ENCODE measurements at places on chromosomes 2 and 18.

- peak; percentile 73 for DNase-seq
These were observed 187.5 kb downstream of the TWIST2 start for GRCh38 chr2:239035361-239035814.

DNA sequence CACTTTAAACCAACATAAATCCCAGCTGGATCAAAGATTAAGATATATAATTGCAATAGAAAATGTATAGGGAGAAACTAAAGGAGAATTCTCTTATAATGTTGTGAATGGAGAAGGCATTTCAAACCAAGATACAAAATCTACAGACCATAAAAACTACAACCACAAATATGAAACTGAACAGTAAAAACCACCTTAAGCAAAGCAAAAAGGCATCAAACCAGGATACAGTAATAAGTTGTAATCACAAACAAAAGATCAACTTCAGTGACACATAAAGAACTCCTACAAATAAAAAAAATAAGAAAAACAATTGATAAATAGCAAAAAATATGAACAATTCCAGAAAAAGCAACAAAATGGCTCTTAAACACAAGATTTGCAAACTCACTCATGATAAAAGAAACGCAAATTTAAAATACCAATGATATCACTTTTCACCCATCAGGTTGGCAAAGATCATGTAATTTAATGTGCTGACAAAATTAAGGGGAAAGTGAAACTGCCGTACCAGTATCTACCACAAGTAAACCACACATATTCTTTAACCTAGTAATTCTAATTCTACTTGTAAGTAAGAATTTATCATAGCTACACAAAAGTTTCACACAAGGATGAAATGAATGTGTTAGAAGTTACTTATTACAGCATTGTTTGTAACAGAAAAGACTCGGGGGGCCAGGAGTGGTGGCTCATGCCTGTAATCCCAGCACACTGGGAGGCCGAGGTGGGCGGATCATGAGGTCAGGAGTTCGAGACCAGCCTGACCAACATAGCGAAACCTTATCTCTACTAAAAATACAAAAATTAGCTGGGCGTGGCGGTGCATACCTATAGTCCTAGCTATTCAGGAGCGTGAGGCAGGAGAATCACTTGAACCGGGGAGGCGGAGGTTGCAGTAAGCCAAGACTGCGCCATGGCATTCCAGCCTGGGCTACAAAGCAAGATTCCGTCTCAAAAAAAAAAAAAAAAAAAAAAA, 101.9 kb downstream of the USP34 start:
- DNase-seq: no peak

- DNase-seq: no peak
These were observed 30.8 kb upstream of the C1D start for GRCh38 chr2:68093634-68094033.

GRCh38 chr2:101341901-101342624, 33.6 kb upstream of the RNF149 start:
- peak; percentile 95 for DNase-seq

- peak; percentile 33 for DNase-seq
These were observed 2.7 kb downstream of the OTX1 start for GRCh38 chr2:63053081-63053888.

DNA sequence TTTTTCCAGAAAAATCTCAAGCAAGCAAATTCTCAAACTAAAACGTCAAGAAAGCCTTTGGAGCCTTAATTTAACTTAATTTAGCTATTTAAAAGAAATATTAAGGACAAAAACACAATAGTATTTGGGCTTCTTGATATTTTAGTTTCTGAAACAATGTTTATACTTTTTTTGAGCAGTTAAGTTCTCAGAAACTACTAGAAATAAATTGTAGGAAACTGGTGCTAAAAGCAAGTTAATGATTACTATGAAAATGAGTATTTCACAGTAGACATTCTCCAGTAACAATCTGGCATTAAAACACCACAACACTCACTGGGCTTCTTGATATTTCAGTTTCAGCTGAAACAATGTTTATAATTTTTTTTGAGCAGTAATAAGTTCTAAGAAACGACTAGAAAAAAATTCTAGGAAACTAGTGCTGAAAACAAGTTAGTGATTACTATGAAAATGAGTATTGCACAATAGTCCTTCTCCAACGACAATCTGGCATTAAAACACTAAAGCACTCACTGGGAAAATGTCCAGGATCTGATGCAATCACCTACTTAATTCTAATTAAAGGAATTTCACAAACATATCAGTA, 45.1 kb downstream of the TRAK2 start:
- DNase-seq: no peak

DNA sequence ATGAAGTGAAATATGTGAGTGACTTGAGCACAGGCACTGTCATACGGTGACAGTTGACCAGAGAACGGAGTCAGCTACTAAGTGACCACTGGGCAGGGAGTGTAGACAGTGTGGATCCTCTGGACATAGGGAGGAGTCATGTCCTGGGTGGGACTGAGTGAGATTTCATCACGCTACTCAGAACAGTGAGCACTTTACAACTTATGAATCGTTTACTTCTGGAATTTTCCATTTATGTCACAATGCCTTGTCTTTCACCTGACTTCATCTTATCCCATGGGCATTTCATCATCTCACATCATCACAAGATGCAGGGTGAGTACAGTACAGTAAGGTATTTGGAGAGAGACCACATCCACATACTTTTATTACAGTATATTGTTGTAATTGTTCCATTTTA, 29.0 kb downstream of the PTPRM start:
- no peak for DNase-seq

DNA sequence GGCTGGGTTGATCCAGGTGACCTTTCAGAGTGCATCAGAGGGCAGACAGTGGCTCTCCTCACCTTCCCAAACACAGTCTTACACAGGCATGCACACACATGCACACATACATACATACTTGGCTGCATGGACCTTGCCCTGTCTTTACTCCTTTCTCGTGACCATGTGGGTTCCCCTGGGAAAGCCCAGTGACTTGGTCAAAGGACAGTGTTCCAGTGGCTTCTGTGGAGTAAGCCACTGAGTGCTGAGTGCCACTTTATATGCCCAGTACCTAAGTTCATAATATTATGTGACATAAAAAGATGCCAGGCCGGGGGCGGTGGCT, 249.4 kb downstream of the MYCN start:
- no peak for DNase-seq

- no peak for DNase-seq
These were observed 167.1 kb upstream of the SIX2 start for GRCh38 chr2:45176390-45176789.

- DNase-seq: peak; percentile 52
These were observed 18.6 kb downstream of the DDX18 start for GRCh38 chr2:117832905-117833613.

DNA sequence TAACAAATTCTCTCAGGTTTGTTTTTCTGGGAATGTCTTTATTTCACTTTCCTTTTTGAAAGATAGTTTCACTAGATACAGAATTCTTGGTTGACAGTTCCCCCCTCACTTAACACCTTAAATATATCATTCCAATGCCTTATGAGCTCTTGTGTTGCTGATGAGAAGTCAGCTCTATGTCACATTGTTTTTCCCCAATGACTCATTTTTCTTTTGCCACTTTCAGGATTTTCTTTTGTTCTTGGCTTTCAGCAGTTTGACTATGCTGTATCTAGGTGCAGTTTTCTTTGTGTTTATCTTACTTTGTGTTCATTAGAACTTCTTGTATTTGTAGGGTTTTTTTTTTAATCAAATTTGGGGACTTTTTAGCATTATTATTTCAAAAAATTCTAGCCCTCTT, 5.6 kb upstream of the RALBP1 start:
- DNase-seq: no peak

DNA sequence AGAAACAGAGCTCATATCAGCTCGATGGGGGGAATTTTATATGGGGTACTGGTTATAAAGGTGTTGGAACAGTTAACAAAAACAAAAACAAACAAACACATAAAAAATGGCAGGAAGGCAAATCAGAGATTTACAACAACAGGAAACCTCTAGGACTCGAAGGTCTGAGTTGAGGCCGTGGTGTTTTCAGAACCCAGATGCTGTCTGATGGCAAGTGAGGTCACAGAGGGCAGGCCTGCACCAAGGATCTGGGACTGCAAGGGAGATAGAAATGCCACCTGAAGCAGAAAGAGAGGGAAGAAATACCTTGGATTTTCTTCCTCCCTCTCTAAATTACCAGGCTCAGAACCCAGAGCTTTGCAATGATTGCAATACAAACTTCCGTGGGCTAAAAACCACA, 429.5 kb downstream of the ZNF521 start:
- DNase-seq: no peak

GRCh38 chr18:79868811-79869541, 71.2 kb downstream of the KCNG2 start:
- no peak for DNase-seq

DNA sequence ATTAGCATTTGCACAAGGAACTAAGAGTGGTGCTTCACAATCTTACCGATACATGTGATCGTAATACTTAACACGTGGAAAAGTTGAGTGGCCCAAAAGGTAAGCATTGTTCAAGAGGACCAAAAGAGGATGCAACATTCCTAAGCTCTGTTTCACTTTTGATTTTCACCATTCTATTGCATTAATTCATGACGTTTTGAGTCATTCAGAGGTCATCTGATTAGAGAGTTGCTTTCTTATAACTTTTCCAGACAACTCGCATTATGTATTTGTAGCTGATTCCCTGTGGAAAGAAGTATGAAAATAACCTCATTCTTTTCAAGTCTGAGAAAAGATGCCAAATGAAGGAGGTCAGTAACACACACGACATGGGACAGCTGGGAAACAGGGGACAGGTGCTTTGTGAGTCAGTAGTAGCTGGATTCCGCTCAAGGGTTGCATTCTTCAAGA, 344.4 kb downstream of the RND3 start:
- no peak for DNase-seq

GRCh38 chr2:16031848-16032159, 91.5 kb downstream of the MYCN start:
- no peak for DNase-seq

- DNase-seq: no peak
These were observed 1.5 kb downstream of the ASNSD1 start for GRCh38 chr2:189662669-189663226.

DNA sequence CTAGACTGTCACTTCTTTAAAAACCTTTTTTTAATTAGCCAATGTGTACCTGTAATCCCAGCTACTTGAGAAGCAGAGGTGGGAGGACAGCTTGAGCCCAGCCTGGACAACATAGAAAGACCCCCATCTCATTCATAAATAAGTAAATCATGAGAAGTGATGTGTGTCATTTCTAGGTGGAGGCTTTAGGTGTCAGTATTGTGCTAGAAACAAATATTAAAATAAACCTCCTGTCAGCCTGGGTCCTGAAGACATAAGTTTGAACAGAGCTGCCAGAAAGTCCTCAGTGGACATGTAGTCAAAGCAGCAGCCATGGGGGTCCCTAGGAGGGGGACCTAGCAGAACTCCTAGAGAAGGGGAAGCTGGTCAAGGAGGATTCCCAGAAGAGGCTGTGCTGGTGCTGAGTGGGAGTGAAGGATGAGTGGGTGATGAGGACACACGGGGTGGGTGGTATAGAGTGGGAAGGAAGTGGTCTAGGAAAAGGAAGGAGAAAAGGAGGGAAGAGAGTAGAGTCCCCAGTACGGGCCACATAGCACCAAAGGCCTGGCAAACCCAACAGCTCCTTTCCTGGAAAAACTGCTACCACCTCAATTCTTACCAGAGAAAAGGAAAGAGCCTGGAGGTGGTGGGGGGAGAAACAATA, 316.6 kb upstream of the NCKAP5 start:
- DNase-seq: peak; percentile 11

GRCh38 chr2:9250091-9250490, 43.5 kb downstream of the ASAP2 start:
- DNase-seq: no peak

- DNase-seq: no peak
These were observed 26.7 kb downstream of the ATOH8 start for GRCh38 chr2:85780316-85781012.

DNA sequence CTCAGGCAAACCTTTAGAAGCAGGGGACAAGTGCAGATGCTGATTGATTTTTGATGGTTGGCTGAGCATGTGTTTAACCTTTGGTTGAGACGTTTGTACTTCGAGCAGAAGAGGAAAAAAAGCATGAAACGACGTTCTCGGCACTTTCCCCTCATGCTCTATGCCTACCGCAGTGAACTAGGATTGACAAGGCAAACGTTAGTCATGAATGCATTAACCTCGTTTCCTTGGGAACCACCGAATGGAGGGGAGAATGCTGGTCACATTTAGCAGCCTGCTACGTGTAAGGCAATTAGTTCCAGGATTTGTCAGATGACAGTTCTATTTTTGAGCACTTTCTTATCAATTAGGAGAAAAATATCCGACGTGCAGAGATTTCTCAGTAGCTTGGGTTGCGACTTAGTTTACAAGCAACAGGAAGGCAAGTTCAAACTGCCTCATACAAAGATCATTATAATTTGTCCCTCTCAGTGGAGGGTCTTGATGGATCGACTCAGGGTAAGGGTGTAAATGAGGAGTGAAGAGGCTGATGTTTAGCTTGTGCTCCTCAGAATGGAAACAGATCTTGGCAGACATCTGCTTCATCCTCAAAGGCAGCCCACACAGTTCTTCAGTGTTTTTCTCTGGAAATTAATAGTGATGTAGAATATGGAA, 47.4 kb upstream of the GPR45 start:
- no peak for DNase-seq

GRCh38 chr2:158305501-158305900, 151.1 kb downstream of the CCDC148 start:
- no peak for DNase-seq

- no peak for DNase-seq
These were observed 142.1 kb downstream of the ASXL3 start for GRCh38 chr18:33720133-33720532.

- DNase-seq: no peak
These were observed 56.3 kb upstream of the NCKAP5 start for GRCh38 chr2:133624551-133624950.

DNA sequence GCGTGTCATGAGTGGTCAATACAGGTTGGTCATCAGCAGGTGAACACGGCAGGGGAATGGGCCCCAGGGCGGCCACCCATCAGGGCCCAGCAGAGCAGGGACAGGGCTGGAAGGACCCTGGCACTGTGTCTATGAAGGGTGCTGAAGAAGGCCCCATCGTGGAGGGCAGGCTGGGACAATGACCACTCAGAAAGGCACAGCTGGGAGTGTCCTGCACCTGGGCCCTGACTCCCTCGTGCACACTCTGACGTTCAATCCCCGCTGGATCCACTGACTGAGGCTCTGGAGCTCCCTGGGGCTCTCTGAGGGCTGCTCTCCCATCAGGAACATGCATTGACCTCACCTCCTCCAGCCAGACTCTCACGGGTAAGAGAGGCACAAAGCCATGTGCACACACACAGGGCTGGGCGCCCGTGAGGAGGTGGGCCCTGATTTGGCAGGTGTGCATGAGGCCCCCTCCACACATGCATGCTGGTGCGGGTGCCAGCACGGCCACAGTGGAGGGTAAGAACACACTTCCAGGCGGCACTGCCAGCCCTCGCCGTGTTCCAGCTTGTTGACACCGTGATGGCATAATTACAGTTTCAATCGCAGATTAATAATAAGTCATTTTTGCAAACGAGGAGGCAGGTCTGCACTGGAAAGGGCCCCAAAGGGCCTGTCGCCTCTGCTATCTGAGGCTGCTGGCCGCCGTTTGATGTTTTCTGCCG, 58.5 kb downstream of the SMAD7 start:
- DNase-seq: no peak

GRCh38 chr2:5093518-5093917, 598.7 kb upstream of the SOX11 start:
- no peak for DNase-seq
